Lower lobe of right lung (tissue), 2 donors: ENCODE measurements at places on chromosomes 12 and 14. TPM values are rescaled to one million over a fixed set of nuclear protein-coding genes. Genes with fewer than 3 reads are reported as not detected.

DNA sequence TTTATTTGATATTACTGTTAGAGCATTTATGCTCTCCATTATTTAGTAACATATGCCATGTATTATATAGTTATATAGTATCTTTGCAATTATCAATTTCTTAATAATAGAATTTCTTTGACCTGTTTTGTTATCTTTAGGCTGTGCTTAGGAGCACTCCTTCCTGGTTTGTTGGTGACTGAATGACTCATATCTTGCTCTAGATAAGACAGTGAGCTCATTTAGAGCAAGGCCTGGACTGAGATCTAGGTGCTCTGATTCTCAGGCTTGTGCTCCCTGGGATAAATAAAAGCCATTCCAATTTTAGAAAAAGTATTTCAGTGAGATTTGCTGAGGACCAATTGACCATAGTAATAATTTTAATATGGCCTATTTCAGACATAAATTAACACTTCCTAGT, 951.2 kb downstream of the FLRT2 start:
- no peak for DNase-seq

GRCh38 chr12:128111333-128111732, 155.6 kb upstream of the TMEM132C start:
- DNase-seq = no peak

DNA sequence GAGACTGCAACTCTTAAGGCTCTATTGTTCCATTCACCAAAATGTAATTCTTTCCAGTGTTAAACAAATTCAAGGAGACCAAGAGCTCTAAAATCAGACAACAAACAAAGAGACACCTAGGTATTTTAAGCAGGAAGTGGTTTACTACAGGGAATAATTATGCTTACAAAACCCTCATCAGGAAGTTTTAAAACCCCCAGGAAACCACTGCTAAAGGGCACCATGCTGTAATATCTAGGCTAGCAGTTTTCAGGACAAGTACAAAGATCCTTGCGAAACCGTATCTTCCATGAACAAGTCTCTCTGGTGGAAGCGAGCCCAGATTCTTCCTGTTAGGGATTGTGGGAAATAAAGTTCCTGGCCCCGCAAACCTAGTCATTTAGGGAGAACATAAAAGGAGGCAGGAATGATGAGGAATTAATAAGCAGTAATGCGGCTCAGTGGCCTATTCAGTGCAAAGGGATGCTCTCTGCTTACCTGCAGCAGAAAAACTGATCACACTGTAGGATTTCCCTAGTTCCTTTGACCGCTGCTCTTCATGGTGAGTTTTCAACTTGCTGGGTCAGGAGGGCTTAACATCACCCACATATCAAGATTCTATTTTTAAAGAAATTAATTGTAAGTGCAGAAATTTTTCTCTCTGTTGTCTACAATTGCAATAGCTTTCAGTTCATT, 42.8 kb downstream of the ACSM4 start:
- no peak for DNase-seq

- peak; percentile 84 for DNase-seq
Observed at GRCh38 chr12:6451348-6452244, at the start of gene TAPBPL. Gene TAPBPL (plus strand): TSS chr12:6452042. CDS start chr12:6452249, 207 bp downstream.

DNA sequence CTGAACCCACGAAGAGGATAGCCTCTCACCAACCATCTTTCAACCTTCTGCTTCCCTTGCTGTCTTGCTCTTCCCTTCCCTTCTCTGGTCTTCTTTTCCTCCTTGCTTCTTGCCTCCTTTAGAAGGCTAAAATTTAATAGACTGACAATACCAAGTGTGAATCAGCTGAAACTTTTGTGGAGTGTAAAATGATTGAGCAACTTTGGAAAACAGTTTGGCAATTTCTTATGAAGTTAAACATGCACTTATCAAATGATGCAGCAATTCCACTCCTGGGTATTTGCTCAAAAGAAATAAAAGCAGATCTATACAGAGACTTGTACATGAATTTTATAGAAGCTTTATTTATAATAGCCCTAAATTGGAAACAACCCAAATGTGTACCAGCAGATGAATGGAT, 3.3 kb upstream of the KRT86 start:
- DNase-seq = no peak

GRCh38 chr14:73312687-73313086, 75.4 kb downstream of the PAPLN start:
- DNase-seq = no peak

DNA sequence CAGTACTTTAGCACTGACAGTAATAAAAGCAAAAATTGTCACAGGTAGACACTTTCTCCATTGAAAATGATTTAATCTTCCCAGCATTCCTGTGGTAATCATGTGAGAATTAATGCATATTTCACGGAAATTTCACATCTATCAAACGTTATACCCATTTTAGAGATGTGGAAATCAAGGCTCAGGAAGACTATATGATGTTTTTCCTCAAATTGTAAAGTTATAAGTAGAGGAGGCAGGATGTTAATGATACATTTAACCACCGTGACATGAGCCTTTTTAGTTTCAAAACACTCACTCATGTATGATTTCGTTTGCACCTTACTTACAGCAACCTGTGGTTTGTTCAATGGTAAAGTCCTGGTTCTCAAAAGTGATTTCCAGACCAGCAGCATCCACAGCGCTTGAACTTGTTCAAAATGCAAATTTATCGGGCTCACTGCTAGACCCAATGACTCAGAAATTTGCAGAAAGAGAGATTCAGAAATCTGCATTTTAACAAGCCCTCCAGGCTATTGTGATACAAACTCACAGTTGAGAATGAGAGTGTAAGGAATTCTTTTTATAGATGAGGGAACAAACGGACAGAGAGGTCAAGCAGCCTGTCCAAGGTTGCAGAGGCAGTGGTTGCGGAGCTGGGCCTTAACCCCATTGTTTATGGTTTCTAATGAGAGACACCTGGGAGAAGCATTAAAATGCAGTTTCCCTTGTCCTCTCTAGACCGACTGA, 654.8 kb upstream of the TBX3 start:
- no peak for DNase-seq

DNA sequence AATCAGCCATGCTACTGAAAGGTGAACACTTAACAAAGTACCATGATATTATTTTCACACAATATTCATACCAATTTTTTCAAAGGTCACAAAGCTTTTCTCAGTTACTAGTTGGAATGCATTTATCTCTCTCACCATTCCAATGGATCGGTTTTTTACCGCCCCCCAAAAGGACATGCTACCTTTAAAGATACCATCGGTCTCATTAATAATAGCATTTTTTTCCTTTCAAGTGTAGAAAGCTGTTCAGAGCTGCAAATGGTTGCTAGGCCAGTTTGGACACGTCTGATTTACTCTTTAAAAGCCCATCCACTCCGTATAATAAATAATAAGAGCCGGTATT, 34.9 kb upstream of the STON2 start:
- no peak for DNase-seq

DNA sequence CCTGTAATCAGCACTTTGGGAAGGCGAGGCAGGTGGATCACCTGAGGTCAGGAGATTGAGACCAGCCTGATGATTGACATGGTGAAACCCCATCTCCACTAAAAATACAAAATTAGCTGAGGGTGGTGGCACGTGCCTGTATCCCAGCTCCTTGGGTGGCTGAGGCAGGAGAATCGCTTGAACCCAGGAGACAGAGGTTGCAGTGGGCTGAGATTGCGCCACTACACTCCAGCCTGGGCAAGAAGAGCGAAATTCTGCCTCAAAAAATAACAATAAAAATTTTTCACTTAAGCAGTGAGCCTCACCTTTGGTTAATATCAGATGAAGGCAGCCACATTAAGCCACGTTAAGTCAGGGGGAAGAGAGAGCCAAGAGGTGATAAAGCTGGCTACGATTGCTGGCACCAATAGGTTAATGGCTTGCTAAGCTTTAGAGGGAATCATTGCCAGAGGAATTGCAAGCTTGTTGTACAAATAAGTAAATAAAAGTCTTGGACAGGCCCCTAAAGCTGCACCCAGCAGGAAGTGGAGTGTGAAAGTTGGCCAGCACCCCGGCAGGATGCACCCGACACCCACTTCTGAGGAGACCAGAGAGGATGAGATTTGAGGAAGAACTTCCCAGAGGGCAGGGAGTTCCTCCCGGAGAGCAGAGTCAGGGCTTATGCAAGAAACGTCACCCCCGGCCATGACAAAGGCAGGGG, 41.3 kb upstream of the TESC start:
- DNase-seq = peak; percentile 63

GRCh38 chr12:11040162-11040561, 9.0 kb upstream of the TAS2R31 start:
- DNase-seq = no peak

DNA sequence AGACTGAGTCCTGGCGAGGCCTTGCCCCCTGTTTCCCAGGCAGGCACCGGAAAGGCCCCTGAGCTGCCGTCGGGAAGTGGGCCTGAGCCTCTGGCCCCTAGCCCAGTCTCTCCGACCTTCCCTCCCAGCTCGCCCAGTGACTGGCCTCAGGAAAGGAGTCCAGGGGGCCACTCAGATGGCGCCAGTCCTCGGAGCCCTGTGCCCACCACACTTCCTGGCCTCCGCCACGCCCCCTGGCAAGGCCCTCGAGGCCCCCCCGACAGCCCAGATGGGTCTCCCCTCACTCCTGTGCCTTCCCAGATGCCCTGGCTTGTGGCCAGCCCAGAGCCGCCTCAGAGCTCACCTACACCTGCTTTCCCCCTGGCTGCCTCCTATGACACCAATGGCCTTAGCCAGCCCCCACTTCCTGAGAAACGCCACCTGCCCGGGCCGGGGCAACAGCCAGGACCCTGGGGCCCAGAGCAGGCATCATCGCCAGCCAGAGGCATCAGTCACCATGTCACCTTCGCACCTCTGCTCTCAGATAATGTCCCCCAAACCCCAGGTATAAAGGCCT, 10.9 kb downstream of the TNS2 start:
- peak; percentile 64 for DNase-seq

DNA sequence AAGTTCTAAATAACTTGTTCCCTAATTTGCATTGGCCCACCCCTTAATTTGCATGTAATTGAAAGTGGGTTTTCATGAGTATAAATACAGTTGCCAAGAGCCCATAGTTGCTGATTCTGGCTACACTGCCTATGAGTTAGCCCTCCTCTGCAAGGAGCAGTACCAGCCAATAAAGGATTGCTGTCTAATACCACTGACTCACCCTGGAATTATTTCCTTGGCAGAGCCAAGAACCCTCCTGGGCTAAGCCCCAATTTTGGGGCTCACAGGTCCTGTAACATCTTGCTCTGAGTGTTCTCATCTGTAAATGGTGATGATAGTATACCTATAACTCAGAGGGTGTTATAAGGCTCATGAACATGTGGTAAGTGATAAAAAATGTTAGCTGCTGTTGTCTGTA, 6.8 kb downstream of the TTC8 start:
- no peak for DNase-seq

GRCh38 chr12:85405262-85405661, 125.2 kb downstream of the ALX1 start:
- DNase-seq = no peak

DNA sequence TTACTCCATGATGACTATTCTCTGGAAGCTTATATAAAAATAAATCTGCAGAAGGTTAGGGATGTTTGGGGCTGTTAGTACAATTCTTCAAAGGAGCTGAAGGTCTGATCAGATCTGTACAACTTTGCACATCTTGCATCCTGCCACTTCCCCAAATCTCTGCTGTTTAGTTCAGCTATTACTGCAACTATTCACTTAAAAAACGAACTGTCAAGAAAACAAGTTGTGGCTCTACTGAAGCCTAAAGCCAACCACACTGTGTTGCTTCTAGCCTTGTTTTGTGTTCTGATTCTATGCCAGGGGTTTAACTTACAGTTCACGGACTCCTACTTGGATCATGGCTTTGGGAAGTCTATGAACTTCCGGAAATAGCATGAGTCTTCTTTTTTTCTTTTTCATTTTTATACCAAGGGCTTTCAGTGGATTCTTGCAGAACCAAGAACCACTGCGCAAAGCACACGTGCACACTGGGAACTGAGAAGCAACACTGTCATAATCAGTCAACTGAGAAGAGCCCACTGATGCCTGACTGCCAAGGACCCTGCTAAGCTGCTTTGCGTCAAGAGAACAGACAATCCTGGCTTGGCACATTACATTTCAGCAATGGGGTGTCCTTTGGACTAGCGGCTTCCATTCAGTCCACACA, 66.3 kb upstream of the EEA1 start:
- no peak for DNase-seq

DNA sequence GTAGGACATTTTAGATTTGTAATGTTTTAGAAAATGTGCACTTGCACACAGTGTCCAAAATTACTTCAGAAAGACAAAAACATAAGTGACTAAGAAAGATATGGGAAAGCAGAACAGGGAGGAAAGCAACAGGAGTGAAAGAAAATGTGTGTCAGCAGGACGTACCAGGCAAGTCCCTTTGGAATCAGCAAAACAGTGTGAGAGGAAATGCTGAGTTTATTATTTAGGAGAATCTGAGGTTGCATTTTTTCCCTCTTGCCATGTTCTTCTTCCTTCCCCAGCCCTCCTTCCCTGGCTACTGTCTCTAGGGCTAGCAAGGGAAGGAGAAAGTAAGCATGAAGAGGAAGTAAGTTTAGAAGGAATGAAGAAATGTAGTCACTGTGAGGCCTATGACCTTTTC, 67.7 kb upstream of the CD163 start:
- DNase-seq = no peak

DNA sequence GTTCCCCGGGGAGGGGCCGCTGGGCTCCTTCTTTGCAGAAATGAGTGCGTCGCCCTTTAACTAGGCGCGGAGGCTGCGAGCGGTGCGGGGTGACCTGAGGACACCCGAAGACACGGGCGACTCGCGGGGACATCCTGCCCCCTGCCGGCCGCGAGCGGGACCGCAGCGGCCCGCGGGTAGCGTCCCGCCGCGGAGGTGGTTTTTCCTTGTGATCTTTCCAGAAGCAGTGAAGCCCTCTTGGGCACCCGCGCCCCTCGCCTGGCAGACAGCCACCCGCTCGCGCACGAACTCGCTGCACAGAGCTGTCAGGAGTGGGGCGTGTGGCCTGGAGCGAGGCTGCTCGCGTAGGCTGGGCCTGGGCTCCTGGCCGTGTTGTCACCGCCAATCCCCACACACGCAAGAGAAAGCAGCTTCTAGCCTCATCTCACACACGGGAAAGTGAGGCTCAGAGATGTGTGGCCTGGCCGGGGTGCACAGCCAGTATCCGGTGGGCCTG, 67.2 kb downstream of the DIO3 start:
- DNase-seq = peak; percentile 84

DNA sequence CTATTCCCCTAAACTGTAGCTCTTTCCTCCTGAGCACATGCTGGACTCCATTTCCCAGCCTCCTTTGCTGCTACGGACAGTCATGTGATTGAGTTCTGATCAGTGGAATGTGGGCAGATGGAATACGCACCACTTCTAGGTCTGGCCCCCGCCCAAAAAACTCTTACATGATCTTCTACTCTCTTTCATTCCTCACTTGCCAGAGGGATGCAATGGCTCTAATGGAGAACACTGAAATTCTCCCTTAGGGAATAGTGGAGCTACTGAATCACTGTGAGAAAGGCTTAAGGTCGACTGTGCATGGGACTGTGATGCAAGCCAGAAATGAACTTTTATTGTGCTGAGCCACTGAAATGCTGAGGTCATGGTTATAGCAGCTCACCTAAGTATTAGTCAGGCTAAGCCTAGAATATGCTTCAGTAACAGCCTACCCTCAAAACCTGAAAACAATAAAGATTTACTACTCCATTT, 13.0 kb upstream of the TMED2 start:
- DNase-seq = peak; percentile 55

Gene SLCO1B1
- total RNA-seq = not detected

Gene NPFF
- not detected for total RNA-seq

Gene LRP1-AS
- not detected for total RNA-seq

Gene BEGAIN
- 1.3 TPM for total RNA-seq

Gene LRRC23
- total RNA-seq = 26.6 TPM

Gene SDR9C7
- not detected for total RNA-seq

Gene GPX2
- not detected for total RNA-seq
